ENCODE measurements at places on chromosomes 3 and 15.

DNA sequence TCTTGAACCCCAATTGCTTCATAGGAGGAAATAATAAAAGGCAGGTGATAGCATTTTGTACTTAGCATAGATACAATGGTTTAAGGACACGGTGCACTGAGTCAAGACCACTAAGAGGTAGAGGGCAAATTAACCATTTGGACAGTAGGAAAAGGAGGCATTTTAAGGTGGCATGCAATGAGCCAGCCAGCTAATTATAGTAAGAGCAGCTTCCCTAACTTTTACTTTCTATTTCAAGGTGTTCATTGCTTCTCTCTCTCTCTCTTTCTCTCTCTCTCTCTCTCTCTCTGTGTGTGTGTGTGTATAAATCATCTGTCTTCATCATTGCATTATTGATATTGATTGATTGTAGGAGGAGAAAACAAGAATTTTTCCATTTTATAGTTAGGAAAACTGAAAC is 740.4 kb upstream of the CFAP20DC start:
- no peak for DNase-seq

DNA sequence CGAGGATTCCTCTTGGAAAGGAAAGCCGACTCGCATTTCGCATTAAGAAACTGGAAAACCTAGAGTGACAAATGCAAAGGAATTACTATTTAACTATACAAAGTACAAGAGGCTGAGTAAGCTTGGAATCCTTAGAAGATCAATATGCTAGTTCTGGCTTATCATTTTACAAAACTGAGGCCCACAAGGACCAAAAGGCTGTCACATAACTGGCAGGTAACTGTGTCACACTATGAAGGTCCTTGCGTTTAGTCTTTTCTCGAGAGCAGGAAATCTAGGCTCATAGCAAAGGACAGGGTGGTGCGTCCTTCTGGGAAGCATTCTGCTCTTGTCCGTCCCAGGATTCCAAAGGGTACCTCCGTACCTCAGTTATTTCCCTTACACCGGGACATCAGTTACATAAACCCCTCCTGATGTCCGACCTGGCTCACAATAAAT is 629 bp downstream of the RPL24 start:
- no peak for DNase-seq

DNA sequence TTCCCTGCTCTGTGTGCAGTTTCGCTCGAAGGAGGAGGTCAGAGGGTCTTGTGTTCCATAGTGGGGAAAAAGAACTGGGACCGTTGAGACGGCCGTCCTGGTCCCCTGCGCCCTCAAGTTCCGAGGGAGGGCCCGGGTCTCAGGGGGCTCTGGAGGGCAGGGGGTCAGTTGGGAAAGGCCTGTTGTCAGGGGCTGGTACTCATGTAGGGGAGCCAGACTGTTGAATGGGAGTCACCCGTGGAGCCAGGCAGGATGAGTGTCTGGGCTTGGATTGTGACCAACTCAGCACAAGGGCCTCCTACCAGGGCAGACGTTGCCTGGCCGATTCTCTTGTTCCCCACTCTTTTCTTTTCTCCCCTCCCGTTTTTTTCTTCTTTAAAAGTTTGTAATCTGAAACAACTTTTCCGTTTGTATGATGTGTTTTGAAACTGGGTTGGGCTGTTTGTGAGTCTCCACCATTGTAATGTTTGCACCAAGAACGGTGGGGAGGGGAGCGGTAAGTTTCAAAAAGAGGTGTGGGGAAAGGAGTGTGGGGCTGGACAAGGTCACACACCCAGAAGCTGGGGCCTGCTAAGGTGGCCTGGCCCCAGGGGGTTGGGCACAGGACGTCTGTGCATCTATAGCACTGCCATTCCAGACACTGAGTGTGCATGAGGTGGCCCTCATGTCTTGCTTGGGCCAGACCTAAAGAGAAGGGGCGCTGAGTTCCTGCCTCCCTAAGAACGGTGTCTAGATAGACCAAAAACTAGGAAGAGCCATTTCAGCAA is 1.1 kb downstream of the CMTM7 start:
- no peak for DNase-seq

GRCh38 chr3:29914861-29915524 is 634.1 kb downstream of the RBMS3 start:
- no peak for DNase-seq

All from NCI-H2029 (cell line).